ENCODE measurements at places on chromosomes 11 and 22.

DNA sequence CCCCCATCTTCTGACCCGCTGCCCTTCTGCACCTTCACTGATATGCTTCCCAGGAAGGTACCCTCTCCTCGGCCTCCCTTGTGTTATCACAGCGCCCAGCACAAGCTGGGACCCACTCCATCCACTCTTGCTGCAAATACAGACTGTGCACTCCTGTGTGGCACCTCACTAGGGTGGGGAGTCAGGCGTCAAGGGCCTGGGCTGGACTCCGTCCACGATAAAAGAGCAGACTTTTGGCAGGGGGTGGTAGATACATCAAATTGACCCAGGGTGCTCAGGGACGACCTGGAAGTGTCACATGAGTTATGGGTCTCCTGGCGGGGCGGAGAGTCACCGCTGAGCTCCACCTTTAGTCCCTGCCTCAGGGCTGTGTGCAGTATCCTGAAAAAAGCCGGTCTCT, 908 bp downstream of the TRPM5 start:
- no peak for DNase-seq

GRCh38 chr11:2885678-2886081, at the start of gene CDKN1C:
TSS of gene CDKN1C (minus strand) at chr11:2885775. CDS start at chr11:2885456, 319 bp downstream.
- DNase-seq: peak; percentile 66

DNA sequence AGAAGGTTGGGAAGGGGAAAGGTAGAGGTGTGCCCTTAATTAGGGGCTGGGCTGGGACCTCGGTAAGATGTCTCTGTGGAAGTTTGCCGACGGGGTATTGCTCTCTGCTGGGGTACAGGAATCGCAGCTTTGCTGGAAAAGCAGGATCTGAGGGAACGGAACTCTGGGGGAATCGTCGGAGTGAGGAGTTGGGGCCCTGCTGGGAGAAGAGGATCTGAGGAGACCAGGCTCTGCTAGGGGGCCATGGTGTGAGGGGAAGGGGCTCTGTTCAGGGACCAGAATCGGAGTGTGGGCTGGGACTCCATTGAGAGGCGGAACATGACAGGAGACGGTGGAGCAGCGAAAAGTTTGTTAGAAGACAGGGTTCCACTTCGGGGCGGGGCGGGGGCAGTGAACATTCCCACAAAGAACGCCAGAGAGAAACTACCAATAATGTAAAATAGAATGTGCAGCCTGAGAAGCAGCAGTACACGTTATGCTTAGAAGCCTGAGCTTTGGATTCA, 456 bp downstream of the AAMDC start:
- DNase-seq: no peak

DNA sequence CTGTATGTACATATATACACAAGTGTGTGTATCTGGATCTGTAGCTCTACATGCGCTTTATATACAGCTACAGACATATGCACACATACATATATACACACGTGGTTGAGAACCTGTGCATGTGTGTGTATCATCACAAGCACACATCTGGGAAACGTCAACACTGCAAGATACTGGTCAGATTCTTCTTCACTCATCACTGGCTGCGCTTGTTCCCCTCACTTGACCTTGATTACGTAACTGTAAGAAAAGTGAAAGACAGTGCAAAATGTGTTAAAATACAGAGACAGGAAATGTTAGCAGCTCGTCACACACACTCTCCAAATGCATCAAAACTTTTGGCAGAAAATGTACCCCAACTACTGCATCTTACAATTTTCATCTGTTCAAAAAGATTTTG, 51.9 kb upstream of the MN1 start:
- no peak for DNase-seq

DNA sequence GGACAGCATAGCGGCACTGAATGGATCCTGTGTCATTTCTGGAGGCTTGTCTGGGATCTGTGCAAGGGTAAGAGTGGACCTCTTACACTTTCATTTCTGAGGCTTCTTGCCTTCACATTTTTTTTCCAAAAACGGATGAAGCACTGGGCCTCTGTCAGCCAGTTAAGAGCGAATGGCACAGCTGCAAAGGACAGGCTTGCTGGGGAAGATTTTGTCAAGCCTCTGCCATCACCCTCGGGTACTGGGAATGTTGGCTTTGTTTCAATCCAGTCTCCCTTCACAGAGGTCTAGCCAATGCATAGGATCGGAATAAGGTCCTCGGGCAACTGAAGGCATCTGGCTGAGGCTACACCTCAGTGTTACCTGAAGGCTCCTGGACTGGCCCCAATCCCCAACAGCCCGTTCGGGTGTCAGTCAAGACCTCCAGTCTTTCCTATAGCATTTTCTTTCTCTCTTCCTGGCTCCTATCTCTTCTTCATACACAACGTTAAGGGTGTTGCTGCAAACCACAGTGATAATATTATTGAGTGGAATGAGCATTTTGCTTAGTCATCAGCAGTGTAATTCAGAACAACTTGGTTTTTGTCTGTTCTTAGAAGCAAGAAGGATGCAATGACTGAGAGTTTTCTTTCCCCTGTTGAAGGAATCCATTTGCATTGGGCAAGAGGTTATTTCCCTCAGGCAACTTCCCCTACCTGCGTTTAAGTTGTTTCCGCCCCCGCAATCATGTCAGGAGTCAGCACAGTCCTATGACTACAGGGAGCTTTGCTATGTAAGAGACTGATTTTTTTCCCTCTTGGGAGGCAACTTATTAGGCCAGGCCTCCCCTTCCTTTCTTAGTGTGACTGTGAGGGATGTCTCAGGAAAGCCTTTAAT, 22.8 kb downstream of the NPAT start:
- peak; percentile 69 for DNase-seq

DNA sequence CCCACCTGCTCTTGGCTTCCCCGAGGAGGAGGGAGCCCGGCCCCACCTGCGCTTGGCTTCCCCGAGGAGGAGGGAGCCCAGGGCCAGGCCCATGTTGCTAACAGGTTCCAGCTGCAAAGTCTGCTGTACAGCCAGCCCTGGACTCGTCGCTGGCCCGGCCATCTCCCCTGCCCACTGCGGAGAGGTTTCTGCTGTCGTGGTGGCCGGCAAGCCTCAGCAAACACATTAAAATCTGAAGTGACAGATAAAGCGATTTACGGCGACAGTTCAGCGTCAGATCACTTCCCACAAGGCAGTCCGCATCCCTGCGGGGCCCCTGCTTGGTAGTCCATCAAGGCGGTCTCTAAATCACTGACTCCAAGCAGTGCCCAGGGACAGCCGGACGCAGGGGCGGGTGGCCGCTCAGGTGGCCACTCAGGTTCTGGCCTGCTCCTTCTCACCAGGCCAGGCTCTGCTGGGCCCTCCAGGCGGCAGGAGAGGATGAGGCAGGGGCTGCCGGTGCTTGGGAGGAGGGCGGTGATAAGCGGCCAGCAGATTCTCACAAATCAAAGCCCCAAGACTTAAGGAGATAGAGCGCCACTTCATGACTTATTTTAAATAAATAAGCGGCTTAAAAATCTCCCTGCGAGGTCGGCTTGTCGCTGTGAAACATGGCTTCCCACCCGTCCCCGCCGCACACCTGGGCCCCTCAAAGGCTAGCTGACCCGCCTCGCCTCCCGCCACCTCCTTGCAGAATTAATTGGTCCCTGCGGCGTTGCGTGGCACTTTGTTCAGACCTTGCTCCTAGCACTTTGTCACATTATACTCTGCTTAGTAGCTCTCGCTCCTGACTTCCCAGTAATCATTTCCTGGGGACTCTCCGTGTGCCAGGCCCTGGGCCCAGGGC, 21.1 kb downstream of the MACROD1 start:
- DNase-seq: no peak

GRCh38 chr22:25048659-25049647, 96.4 kb downstream of the KIAA1671 start:
- peak; percentile 60 for DNase-seq

GRCh38 chr22:46619240-46619829, 851 bp upstream of the GRAMD4 start:
- DNase-seq: no peak

GRCh38 chr11:68303982-68304780, 8.2 kb upstream of the LRP5 start:
- no peak for DNase-seq

GRCh38 chr11:103359216-103359615, 250.0 kb downstream of the DYNC2H1 start:
- no peak for DNase-seq

- no peak for DNase-seq
These were observed 34.2 kb downstream of the SYT7 start for GRCh38 chr11:61546663-61547062.

- DNase-seq: no peak
These were observed 86.4 kb downstream of the DLG2 start for GRCh38 chr11:85540635-85541205.

- DNase-seq: no peak
These were observed 26.3 kb upstream of the MTCH2 start for GRCh38 chr11:47668665-47669064.

- DNase-seq: no peak
These were observed 59.9 kb upstream of the SHISAL1 start for GRCh38 chr22:44372611-44373010.

- no peak for DNase-seq
These were observed 67.5 kb upstream of the VPREB1 start for GRCh38 chr22:22176929-22177616.

DNA sequence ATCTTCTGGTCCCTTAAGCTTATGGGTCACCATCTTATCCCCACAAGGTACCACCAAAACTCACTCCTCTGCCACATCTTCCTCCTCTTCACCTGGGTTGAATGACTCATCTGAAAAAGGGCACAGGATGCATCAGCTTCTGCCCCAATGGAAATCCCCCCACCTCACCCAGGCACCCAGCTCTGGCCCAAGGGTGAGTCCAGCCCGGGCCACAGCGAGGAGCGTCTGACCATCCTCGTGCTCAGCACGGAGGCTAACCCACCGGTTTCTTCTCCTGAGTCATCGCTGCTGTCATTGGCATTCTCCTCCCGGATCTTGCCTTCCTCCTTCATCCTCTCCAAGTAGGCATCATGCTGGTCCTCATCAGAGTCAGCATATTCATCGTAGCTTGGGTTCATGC, 5.3 kb upstream of the TNKS1BP1 start:
- no peak for DNase-seq

DNA sequence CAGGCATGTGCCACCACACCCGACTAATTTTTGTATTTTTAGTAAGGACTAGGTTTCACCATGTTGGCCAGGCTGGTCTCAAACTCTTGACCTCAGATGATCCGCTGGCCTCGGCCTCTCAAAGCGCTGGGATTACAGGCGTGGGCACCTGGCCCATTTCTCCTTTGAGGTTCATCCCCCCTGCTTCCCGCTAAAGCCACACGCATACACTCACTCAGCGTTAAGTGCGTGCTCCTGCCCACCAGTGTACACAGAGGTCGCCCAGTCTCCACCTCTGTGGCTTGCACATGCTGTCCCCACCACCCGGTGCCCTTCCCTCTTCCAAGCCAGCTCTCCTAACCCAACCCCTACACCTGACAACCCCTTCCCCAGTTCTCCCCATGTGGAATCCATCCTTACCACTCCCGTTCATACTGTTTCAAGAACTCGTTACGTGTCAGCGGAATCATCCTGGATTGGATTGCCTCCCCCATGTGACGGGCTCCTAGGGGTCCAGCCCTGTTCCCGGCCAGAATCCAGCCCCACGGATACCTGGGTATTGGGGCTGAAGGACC, 15.7 kb upstream of the CYTH4 start:
- no peak for DNase-seq

DNA sequence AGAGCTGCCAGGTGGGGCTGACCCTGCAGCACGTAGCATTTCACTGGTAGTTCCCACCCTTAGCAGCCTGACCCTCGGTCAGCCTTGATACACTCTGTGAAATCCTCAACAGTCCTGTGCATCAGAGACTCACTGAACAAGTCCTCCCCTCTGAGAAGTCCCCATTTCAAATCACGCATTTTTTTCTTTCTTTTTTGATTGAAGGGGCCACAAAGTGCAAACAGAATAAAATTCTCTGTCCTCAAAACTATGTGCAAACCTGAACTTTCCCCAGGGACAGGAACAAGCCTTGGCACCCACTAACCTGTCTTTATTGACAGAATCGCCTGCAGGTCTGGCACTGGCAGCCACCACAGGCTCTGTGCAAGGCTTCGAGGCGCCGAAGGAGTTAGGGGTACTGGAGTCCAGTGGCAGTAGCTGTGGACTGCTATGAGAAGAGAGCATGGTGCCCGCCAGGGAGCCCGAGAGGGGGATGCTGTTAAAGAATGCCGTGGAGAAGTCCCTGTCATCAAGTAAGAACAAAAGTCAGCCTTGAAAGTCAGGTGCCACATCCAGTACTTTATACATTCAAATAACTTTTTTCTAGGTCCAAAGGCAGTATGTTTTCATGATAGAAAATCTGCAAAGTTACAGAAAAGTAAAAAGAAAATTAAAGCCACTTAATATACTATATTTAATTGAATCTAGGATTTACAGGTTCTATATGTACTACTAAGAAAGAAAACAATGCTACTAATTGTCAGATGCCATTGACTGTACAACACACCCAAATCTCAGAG, 53.8 kb downstream of the HIRA start:
- DNase-seq: no peak

Data from activated T-cell treated with anti-CD3 and anti-CD28 coated beads for 24 hours (primary cell).